ENCODE measurements at places on chromosomes 4 and X.

DNA sequence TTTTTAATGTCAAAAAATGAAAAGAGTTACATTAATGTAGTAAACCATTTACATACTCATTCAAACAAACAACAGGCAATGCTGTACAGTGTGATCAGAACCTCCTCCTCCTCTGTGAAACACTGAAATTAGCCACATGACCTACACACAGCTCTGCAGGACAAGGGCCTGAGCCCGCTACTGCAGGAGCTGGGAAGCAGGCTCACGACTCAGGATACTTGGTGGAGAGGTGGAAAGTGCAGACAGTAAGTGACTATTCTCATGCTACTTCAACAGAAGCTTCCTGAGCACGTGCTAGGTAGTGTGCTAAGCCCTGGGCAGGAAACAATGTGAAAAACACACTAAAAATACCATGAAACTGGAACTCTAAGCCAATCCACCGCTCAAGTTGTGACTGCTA lies 56.8 kb downstream of the TAPT1 start:
- DNase-seq, result no peak

DNA sequence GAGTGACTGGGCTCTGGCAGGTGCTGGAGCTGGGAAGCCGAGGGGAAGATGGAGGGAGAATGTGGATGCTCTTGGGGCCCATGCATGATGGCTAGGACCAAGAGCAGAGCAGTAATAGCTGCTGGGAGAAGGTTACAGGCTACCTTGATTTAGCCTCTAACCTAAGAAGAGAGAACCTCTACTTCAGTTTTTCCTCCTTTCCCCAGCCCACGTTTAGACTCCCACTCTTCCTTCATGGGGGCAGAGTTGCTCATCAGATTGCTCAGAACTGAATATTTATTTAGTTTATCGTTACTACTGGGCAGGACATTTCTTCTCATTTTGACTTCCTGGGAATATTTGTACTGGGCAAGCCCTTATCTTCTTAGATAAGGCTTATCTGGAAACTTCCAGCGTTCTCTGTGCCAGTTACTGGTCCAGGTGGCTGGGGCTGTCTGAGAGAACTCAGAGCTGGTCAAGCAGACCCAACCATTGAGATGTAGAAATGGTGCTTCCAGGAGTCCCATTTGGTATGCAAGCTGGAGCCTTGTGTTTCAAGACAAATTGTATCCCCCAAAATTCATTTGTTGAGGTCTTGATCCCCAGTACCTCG lies 442.9 kb upstream of the BOD1L1 start:
- DNase-seq, result no peak

DNA sequence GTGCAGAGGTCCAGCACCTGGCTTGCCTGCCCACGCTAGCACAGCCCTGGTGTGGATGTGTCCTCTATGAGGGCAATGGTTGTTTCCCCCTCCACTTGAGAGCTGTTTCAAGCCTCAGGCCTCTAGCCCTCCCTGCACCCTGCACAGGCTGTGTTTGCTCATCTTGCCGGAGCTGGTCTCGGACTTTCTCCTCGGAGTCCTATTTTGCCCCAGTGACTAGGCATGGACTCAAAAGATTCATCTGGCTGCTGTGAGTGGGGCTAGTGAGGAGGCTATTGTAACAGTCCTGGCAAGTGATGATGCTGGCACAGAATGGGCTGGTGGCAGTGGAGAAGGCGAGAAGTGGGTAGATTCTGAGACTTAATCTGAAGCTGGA lies 5.8 kb downstream of the FOXP3 start:
- no peak for DNase-seq

DNA sequence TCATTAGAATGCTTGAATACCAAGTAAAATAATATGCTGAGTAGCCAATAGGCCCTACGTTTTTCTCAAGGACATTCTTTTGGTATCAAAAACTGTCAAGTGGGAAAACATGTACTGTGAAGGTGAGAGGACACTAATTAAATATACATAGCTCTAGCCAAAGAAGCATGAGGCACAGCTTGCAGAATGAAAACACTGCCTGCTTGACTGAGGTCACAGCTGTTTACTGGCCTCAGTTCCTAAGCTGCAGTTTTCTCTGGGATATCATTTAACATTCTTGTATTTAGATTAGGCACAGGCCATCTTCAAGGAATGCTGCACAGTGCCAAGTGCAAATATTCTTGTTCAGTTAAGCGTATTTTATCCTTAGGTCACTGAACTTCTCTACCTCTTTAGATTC lies 78.6 kb downstream of the NAP1L3 start:
- no peak for DNase-seq

DNA sequence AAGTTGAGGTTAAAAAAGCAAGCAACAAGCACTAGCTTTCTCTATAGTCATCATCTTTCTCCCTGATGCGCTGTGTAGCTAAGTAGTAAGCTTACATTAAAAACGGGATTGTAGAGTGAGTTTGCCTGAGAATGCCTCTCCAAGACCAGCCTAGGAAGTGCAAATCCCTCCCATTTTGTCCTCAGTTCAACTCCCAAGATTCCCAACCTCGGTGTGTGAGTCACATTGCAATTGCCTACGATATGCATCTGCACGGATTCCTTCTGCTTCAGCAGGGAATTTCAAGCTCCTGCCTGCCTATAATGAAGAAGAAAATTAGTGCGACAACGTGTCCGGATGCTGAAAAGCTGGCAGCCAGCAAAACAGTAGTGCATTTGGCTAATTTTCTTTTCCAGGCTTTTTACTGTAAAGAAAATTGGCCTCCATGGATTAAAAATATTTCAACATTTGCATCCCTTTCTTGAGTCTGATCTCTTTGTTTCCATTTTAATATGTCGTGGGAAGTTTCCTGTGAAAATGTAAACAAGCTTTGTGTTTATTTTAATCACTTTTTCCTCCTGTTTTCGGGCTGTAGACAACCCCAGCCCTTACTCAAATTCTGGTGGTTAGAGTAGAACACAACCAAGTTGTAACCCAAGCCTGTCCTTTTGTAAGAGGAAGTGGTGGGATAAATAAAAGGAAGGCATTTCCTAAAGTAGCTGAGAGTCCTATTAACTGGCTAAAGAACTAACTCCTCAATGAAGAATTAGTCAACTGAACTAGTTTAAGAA lies 58.4 kb upstream of the TET2 start:
- DNase-seq, result no peak

- DNase-seq, result no peak
Measured at GRCh38 chr4:10577508-10578426, 106.8 kb downstream of the CLNK start.

DNA sequence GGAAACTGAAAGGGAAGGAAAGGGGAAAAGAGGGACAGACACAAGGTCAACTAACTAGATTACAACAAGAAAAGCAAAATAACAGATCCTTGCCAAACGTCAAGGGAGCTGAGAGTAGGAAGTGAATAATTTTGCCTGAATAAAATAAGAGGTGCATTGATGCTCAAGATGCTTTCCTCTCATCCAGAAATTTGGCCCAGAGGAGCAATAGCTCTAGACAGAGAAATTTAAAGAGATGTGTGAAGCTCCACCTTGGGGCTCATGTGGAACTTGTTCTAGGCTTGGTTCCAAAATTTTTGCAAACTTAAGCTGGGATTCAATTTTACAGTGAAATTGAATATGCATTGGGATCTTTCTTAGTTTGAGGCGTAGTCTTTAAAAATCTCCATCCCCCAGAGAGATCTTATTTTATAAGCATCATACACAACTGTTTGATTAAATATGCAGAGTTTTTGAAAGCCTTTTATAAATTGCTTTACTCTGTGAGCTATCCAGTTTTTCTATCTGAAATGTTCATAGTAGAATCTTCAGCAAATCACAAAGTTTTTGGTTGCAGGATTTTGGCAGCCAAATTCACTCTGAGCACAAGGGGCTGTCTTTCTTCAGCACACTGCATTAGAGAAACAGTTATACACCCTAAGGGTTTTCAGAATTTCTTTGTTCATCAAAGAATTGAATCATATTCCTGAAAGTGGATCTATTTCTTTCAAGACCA lies 1159.5 kb downstream of the ADGRL3 start:
- DNase-seq, result no peak

DNA sequence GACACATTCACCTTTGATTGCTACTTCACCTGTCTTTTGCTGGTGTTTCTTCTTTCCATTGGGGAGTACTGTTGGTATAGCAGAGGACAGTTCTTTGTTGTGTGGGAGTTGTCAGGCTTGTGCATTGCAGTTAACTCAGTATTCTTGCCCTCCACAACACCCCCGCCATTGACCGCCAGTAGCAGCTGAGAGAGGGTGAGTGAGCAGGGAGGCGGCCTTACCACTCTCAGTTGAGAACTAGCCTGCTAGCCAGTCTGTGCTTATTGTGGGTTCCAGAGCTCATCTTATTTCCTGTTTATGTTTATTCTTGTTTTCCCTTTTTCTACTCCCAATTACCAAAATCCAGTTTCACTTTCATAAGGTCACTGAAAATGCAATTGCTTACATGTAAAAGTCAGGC lies 52.2 kb downstream of the STIM2 start:
- DNase-seq, result no peak

DNA sequence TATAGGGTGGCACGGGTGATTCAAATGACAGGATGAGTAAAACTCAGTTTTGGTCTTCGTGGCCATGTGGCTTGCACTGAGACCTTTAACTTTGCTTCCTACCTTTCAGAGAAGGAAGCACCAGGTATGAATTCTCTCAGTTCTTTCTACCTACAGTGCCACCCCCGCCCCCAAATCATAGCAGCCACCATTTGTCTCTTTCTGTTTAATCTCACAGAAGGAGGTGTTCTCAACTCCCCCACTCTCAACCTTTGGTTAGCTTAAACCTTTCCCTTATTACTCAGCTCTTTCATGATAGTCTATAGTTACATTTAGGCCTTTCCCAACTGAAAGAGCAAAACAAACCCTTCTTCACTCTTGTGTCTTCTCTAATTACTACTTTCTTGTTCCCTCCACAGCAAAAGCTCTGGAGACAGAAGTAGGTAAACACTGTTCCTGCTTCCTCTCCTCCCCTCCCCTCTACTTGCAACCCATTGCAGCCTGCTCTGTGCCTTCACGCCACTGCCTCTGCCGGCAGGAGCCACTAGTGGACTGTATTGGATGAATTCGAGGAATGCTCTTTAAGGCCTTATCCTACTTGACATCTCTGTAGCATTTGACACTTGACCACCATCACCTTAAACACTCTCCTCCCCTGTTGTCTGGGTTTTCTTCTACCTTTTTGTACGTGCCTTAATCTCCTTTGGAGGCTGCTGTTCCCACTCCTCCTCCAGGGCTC lies 123.7 kb downstream of the AFF1 start:
- no peak for DNase-seq

GRCh38 chr4:75494563-75494962 lies 19.6 kb downstream of the RCHY1 start:
- no peak for DNase-seq

GRCh38 chrX:128818690-128819089 lies 704.6 kb downstream of the SMARCA1 start:
- DNase-seq, result no peak

GRCh38 chr4:164802301-164802901 lies 48.5 kb downstream of the SMIM31 start:
- DNase-seq, result no peak

- DNase-seq, result no peak
Measured at GRCh38 chr4:84050015-84050414, 449.1 kb downstream of the NKX6-1 start.

- no peak for DNase-seq
Measured at GRCh38 chr4:154731756-154732155, 12.0 kb upstream of the LRAT start.

- no peak for DNase-seq
Measured at GRCh38 chr4:127995776-127996175, 30.6 kb downstream of the ABHD18 start.

DNA sequence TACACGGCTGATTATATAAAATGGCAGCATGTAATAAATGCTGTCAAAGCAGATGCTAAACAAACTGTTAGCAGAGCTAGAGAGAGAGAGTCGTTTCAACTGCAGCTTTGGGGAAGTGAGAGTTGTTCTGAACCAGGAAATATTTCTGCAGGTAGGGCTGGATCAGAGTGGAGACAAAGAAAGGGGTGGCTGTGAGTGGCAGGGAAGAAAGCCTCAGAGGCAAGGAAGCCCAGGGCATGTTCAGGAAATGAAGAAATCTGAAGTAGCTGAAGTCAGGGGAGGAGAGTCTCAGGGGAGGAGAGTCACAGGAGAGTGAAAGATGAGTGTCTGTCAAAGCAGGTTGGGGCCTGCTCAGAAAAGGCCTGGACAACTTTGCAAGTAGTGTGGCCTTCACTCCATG lies 48.4 kb upstream of the RPS6KA3 start:
- no peak for DNase-seq

DNA sequence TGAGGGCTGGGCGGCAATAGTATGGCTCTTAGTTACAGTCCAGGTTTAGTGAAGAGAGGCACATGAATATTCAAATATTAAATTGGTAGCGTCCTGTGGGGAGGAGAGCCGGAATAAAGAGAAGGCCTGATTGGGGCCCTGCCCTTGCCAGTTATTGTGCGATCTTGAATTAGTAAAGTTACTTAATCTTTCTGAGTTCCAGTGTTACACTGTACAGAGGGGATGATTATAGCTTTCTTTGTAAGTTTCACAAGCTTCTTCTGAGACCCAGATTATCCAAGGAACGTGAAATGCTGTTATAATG lies 1.2 kb downstream of the METAP1 start:
- no peak for DNase-seq

- no peak for DNase-seq
Measured at GRCh38 chr4:20323991-20324390, 72.3 kb downstream of the SLIT2 start.

DNA sequence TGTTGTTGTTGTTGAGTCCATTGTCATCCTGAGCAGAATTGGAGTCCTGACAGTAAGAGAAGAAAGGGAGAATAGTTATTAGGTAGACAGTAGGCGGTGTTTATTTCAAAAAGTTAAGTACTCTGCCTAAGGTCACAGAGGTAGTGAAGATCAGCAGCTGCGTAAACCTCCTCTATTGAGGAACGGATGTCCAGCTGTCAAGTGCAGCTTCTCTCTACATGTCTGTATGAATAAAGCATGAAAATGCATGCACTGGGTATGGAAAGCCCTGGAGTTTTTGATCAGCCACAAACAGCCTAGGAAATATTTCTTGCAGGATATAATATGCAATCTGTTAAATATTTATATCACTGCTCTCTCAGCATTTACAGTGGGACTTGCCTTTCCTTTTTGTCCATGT lies 109.4 kb upstream of the CBLL2 start:
- no peak for DNase-seq

GRCh38 chr4:153763404-153763803 lies 3.6 kb upstream of the RNF175 start:
- no peak for DNase-seq

DNA sequence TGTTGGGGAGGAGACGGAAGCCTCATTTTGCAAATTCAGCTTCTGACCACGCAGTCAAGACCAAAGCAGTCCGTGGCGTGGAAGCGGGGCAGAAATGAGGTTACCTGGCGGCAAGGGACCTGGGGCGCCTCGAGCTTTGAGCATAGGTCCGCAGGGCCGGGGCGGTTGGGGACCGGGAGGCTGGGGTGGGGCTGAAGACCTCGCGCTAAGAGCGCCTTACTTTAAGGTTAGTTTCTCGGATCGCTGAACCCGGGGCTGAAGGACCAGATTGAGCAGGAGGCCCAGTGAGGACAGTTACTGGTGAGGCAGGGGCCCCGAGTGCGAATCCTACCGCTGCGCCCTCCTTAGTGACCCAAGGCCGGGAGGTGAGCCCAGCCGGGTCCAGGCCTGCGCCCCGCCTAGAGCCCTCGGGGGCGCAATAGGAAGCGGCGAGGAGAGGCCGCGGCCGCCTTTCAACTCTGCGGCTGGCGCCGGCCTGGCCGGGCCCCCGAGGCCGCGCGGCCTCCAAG lies 7.5 kb downstream of the MSX1 start:
- DNase-seq, result no peak
